Stimulated activated CD8-positive, alpha-beta memory T cell treated with anti-CD3 and anti-CD28 coated beads, Interleukin-7, amount 100 ng/mL, for 1 hour (primary cell): ENCODE measurements at places on chromosomes 12 and 14.
A peak's percentile ranks its signal among the peaks of the same experiment; 100 is the strongest.

DNA sequence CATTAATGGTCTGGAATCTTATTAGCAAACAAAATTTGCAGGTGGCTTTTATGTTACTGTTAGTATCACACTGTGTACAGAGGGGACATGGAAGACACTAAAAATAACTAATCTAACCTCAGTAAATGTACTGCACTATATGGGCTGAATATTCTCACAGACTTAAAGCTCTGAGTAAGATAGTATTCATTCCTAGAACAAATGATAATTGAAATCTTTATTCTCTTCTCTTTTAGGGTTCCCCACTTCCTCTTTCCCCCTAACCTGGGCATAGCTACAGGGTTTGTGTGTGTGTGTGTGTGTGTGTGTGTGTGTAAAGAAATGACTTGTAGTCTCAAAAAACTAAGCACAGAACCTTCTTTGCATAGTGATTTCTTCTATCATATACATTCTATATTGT lies 21.4 kb upstream of the HECTD1 start:
- no peak for DNase-seq

- DNase-seq = no peak
These were observed 10.7 kb downstream of the SCARB1 start for GRCh38 chr12:124852911-124853427.

DNA sequence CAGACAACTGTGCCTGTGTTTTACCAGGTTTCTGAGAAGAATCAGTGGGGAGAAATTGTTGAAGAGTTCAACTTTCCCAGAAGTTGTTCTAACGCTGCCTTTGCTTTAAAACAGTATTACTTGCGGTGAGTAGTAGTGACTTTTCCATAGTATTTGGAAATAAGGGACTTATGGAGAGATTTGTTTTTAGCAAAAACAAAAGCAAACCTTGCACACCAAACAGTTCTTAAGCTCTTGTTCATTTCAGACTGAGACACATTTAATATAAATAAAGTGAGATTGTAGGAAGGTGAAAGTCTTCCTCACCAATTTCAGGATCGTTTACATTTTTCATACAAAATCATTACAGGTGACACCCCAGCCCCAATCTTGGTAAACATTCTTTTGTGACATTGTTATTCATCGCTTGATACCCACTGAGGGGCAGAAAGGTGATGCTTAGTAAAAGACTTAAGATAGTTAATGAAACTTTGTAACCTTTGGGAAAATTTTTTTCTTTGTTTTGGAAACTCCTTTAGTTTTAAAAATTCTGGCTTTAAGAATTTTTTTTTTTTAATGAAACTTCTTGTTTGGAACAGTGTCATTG lies 1.8 kb downstream of the ARID2 start:
- no peak for DNase-seq

GRCh38 chr12:64057706-64058105 lies 164.4 kb downstream of the KICS2 start:
- DNase-seq = no peak

DNA sequence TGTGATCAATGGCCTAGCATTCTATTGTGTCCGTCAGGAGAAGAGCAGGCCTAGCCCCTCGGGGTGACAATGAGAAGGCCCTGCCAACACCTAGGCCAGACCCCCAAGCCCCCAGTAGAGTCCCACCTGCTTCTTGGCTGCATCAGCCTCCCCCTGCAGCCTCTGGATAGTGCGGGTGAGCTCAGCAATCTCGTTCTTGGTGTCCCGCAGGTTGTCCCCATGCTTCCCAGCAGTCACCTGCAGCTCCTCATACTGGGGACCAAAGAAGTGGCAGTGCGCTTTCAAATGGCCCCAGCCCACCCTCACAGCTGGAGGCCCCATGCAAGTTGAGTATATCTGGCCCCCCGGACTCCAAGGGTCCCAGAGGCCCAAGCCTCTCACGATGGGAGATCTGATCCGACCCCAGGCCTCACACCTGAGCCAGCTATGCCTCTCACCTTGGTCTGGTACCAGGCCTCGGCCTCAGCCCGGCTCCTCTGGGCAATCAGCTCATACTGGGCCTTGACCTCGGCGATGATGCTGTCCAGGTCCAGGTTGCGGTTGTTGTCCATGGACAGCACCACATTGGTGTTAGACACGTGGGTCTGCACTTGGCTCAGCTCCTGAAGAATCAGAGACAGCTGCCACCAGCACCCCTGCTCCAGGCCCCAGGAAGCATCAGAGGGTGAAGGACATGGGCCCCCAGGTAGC lies 10.0 kb upstream of the KRT4 start:
- no peak for DNase-seq

DNA sequence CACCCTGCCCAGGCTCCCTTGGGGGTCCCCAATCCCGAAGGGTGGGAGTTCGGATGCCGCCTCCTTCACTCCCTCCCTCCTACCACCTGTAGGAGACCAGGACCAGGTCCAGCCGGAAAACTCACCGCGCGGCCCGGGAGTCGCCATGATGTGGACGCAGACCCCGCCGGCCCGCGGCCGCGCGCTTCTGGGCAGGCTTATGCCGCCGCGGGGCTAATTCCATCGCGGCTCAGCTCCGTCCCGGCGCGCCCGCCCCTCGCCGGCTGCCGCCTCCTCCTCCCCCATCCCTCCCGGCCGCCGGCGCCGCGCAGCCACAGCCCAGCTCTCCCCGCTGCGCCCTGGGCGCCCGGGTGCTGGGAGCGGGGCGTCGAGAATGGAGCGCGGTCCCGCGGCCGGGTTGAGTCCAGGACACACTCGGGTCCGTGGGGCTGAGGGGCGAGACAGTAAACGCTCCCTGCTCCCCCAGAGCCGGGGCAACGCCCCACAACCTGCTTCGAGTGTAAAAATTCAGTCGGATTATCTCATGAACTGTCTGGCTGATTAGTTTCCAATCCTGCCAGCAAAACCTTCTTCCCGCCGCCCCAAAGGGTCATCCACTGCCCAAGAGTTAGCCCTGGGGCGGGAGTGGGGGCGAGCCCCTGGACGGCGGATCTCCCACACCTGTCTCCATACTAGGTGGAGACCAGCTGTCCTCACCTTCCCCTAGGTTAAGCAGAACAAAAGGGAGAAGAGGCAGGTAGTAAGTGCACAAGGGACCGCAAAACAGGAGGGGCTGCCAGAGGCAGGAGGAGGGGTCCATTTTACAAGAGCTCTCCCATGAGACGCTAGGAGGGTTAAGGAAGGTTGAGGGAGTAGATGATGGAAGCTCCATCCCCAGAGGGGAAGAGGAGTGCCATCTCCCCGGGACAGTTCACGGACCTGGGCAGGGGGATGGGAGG lies at the start of gene ANO2:
Gene ANO2, minus strand, starts transcription at position 189 of the 938 bp plus-strand sequence. Its CDS starts 42 bp downstream, at position 147.
- DNase-seq = no peak

DNA sequence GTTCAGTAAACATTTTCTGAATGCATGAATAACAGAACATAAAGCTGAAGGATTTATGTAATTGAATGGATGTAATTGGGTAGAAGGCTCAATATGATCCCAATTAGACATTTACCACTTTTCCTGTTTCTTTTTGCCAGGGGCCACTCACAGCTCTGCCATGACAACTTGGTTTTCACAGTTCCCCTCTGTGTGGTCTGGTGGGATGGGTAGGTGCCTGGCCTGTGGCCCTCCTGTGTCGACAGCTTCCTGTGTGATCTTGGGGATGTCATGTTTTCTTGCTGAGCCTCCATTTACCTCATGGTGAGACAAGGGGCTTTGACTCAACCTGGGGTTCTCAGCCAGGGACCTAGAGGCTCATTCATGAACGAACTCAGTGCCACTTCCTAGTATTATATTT lies 12.6 kb upstream of the SERPINA10 start:
- no peak for DNase-seq

DNA sequence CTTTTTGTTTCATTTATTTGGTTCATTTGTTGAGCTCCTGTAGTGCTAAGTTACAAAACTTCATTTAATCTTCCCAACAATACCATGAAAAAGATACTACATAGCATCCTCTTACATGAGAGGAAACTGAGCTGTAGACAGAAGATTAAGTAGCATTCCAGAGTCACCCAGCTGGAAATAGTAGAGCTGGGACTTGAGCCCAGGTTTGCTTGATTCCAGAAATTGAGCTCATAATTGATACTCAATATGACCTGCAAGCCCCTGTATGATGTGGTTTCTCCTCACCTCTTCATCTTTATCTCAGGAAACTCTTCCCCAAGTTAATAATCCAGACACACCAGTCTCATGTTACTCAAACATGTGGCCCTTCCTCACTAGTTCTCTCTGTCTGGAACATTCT lies 87.0 kb upstream of the DAAM1 start:
- DNase-seq = no peak

GRCh38 chr12:46147144-46147543 lies 121.7 kb downstream of the SLC38A1 start:
- DNase-seq = no peak

DNA sequence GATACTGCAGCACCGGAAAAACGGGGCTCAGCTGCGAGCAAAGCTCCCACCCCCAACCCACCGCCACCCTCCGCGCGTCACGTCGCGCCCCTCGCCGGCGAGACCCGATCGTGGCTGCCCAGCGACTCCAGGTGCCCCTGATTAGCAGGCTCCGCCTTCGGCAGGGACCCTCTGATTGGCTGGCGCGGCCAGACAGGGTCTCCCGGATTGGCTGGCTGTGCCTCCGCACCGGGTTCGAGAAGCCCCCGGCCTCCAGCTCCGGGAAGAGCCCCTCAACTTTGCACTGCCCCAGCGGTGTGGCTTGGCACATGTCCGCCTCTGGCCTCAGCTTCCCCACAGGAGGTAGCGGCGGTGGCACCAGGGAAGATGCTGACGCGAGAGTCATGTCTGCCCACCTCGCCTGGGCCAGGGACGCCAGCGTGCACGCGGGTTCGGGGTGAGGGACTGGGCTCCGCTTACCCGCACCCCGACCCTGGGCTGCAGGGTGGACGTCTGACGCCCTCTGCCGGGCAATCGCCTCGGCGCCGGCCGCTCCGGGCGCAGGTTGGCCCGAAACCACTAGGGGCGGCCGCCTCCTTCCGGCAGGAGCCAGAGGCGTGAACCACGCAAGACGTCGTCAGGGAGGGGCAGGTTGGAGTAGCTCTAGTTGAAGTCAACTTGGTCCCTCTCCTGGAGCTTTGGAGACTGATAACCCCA lies 498 bp upstream of the RHOF start:
- peak; percentile 93 for DNase-seq

- no peak for DNase-seq
These were observed 140.6 kb downstream of the PDE3A start for GRCh38 chr12:20508962-20509361.

DNA sequence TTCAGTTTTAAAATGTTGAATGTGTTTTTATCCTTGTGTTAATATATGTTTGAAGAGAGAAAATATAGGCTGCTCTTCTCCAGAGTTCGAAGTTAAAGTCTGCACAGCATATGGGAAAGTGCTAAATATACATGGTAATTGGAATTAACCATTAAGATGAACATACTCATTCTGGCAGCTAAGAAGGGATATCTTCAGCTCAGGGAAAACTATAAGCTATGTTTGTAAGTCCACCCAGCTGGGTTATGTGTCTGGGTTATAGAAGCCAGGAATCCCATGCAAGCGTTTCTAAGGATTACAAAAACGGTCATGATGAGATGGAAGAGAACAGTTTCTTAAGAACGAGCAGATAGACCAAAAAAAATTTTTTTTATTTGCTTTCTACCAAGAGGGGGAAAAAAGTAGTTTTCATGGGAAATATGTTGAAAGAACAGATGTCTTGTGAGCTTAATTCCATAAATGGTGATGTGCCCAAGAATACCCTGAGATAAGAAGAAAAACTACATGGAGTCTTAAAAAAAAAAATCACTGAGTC lies 198.9 kb downstream of the FBXL14 start:
- no peak for DNase-seq

DNA sequence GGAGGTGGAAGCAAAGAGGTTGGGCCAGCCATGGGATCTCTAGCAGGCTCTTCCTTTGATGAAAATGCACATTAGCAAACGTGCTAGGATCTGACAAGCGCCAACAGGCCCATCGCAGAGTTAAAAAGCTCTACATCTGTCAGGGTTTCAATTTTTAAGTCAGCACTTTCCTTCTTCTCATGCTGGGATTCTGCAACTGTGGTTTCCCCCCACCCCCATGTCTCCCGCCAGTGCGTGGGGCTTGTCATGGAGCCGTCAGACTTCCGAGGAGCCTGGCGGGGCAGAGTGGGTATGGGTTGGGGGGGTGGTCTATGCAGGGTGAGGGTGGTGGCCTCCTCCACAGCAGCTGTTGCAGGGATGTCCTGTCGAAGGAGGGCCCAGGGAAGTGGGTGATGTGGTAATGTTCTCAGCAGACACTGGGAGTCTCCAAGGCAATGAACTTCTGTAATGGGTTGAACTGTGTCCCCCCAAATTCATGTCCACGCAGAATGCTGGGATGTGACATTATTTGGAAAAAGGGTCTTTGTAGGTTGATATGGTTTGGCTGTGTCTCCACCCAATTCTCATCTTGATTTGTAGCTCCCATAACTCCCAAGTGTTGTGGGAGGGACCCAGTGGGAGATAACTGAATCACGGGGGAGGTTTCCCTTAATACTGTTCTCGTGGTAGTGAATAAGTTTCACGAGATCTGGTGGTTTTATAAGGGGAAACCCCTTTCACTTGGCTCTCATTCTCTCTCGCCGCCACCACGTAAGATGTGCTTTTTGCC lies 115.2 kb upstream of the MAP1LC3B2 start:
- DNase-seq = no peak

DNA sequence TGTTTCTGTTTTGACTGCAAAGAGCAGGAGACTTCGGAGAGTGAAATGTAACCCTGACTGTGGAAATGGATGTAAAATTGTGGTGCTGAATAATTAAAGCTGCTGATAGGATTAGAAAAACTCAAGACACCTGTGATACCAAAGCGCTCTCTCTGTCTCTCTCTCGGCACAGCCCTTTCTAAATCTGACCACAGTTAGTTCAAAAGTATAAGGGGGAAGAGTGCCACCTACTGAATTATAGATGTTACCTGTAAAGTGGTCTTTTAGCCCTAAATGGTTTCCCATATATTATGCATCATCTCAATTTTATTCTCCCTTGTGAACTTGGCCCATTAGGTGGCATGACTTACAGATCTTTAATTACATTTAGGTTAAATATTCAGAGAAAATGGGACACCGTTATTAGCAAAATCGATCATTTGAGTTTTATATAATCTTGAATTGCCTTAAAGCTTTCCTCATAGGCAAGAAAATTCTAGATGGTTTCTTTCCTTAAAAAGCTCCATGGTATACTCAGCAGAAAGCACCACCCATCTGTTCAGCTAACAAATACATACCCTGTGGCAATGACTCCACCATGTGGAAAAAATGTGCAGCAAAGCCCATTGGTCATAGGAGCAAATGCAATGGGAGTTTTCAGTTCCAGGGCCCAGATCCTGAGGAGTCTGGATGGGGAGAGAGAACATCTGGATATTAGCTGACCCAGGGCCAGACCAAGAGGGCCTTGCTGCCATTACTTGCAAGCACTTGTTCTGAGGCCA lies 18.1 kb downstream of the RFC5 start:
- DNase-seq = no peak

DNA sequence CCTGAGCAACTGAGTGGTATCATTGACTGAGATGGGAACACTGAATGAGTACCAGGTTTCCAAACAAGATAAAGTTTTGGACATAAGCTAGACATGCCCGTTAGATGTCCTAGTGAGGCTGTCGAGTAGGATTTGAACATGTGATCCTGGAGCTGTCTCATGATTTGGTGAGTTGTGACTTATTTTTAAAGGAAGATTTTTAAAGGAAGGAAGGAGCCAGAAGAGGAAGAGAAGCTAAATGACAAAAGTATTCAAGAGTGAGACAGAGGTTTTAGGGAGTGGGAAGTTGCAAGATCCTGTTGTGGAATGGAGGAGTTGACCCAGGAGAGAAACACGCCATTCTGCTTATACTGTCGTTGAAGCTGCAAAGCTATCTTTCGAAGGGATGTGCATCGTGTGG lies 82.1 kb downstream of the SAMD4A start:
- DNase-seq = no peak
